ENCODE measurements at places on chromosomes 16 and 17. TPM values are rescaled to one million over a fixed set of nuclear protein-coding genes. Genes with fewer than 3 reads are reported as not detected.

DNA sequence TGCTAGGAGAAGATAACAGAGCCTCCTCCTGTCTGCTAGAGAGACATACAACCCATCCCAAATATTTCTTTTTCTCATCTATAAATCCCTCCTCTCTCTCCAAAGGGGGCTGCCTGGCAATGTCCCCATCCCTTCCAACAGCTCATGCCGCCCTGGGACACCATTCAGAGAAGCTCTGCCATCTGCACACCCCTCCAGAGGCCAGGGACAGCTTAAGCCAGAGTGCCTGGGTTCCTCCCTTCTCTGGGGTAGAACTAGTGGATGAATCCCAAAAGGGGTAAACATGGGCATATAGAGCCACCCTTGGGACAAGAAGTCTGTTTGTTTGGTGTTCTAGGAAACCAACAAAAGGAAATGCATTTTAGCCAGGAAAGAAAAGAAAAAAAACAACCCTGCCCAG is 2.6 kb upstream of the LPO start:
- H3K4me1 ChIP-seq = no peaks in the 10 kb centered on the region
- no peak overlapping the region for H3K4me3 ChIP-seq
- H3K36me3 ChIP-seq = no peaks in the 10 kb centered on the region
- no peaks in the 10 kb centered on the region for H3K27me3 ChIP-seq

- no peaks in the 10 kb centered on the region for H3K4me1 ChIP-seq
- H3K4me3 ChIP-seq = no peak overlapping the region
- H3K27ac ChIP-seq = no peak overlapping the region
- no peaks in the 10 kb centered on the region for H3K36me3 ChIP-seq
- no peaks in the 10 kb centered on the region for H3K27me3 ChIP-seq
Observed at GRCh38 chr16:83940630-83941378, 12.2 kb upstream of the OSGIN1 start.

- no peak overlapping the region for H3K4me3 ChIP-seq
- DNase-seq = no peak
- peaks cover 19% of the 10 kb centered on the region for H3K4me1 ChIP-seq
- peaks cover 19% of the 10 kb centered on the region for H3K27me3 ChIP-seq
Observed at GRCh38 chr16:89074803-89075688, 18.6 kb upstream of the ACSF3 start.

- DNase-seq = peak; percentile 93
- H3K4me1 ChIP-seq = peaks cover 5% of the 10 kb centered on the region
- H3K36me3 ChIP-seq = no peaks in the 10 kb centered on the region
Observed at GRCh38 chr17:7922845-7923628, 6.6 kb downstream of the KCNAB3 start.

DNA sequence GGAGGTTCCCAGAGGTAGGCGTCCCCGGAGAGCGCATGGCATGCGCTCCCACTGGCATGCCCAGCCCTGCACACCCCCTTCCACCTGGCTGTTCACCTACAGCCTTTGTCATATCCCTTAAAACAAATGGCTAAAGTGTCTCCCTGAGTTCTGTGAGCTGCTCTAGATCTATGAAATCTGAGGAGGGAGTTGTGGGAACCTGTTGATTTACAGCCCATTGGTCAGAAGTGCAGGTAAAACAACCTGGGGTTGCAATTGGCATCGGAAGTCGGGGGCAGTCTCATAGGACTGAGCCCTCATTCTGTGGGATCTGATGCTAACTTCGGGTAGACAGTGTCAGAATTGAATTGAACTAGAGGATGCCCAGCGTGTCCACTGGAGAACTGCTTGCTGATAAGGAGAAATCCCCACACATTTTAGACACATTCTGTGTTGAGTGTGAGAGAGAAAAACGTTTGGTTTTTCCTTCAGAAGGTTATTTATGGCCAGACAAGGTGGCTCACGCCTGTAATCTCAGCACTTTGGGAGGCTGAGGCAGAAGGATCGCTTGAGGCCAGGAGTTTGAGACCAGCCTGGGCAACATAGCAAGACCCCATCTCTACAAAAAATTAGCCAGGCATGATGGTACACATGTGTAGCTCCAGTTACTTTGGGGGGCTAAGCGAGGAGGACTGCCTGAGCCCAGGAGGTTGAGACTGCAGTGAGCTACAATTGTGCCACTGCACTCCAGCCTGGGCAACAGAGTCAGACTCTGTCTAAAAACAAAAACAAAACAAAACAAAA is 22.1 kb upstream of the GSG1L start:
- no peak overlapping the region for H3K27ac ChIP-seq
- no peaks in the 10 kb centered on the region for H3K4me1 ChIP-seq
- H3K36me3 ChIP-seq = no peaks in the 10 kb centered on the region
- H3K27me3 ChIP-seq = no peaks in the 10 kb centered on the region
- no peak overlapping the region for H3K4me3 ChIP-seq
- DNase-seq = no peak

GRCh38 chr17:27449988-27450387 is 6.3 kb upstream of the KSR1 start:
- DNase-seq = no peak
- H3K27me3 ChIP-seq = no peaks in the 10 kb centered on the region
- H3K4me3 ChIP-seq = no peak overlapping the region
- no peaks in the 10 kb centered on the region for H3K36me3 ChIP-seq
- H3K4me1 ChIP-seq = no peaks in the 10 kb centered on the region

DNA sequence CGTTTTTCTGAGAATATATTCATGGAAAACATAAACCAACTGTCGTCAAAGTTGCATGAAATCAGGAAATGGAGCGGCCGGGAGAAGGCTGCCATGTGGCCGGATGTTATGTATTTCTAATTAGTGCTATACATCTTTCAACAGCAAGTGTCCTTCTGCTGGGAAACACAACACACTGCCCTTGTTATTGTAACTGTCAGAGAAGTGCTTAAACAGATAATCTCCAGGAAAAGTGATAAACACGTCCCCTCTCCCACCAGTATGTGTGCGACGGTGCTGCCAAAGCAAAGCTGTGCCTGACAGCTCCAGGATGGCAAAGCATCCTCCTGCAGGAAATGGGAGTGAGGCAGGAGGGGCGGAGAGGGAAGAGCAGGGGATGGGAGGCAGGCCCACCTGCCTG is 111.8 kb downstream of the SMG6 start:
- no peak overlapping the region for H3K4me3 ChIP-seq
- DNase-seq = no peak
- peaks cover 8% of the 10 kb centered on the region for H3K36me3 ChIP-seq
- H3K27me3 ChIP-seq = no peaks in the 10 kb centered on the region

- peaks cover 54% of the 10 kb centered on the region for H3K4me1 ChIP-seq
- H3K27ac ChIP-seq = peak overlapping the region; percentile 55
- no peak overlapping the region for H3K4me3 ChIP-seq
- no peak for DNase-seq
- no peaks in the 10 kb centered on the region for H3K36me3 ChIP-seq
Observed at GRCh38 chr17:49342575-49342936, 19.5 kb downstream of the ZNF652 start.

GRCh38 chr16:8096211-8096610 is 494.1 kb downstream of the TMEM114 start:
- no peaks in the 10 kb centered on the region for H3K36me3 ChIP-seq
- no peaks in the 10 kb centered on the region for H3K4me1 ChIP-seq
- no peak overlapping the region for H3K4me3 ChIP-seq
- no peak overlapping the region for H3K27ac ChIP-seq

GRCh38 chr17:42177684-42178083 is 3.3 kb downstream of the KCNH4 start:
- peaks cover 14% of the 10 kb centered on the region for H3K4me1 ChIP-seq
- H3K27me3 ChIP-seq = peaks cover 41% of the 10 kb centered on the region
- H3K27ac ChIP-seq = no peak overlapping the region
- no peaks in the 10 kb centered on the region for H3K36me3 ChIP-seq
- no peak for DNase-seq
- no peak overlapping the region for H3K4me3 ChIP-seq

GRCh38 chr17:35930211-35931065 is at the start of gene RDM1:
Gene RDM1, minus strand, starts transcription at chr17:35930773. Its CDS starts 46 bp downstream, at chr17:35930727.
- no peak for DNase-seq
- peak within 1 kb of the TSS; percentile 8 for H3K4me3 ChIP-seq
- H3K27me3 ChIP-seq = peaks cover 27% of the 10 kb centered on the region
- no peak within 1 kb of the TSS for H3K27ac ChIP-seq
- no peaks in the 10 kb centered on the region for H3K36me3 ChIP-seq

DNA sequence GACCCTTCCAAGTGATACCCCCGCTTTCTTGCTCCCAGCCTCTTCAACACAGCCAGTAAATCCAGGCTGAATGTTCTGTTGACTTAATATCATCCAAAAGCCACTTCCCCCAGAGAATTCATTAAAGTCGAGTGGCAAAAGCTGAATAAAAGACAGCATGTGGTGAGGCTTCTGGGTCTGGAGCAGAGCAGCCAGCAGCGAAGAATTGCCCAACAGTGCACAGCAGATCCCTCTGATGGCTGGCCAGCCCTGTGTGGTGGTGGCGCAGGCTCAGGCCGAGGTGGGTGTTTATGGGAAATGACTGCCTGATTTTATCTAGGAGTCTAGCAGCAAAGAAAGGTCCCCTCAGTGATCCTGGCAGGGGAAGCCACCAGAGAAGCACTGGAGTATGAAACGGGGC is 30.3 kb upstream of the RCVRN start:
- no peak overlapping the region for H3K27ac ChIP-seq
- H3K4me1 ChIP-seq = peaks cover 8% of the 10 kb centered on the region
- H3K4me3 ChIP-seq = no peak overlapping the region
- no peaks in the 10 kb centered on the region for H3K27me3 ChIP-seq

DNA sequence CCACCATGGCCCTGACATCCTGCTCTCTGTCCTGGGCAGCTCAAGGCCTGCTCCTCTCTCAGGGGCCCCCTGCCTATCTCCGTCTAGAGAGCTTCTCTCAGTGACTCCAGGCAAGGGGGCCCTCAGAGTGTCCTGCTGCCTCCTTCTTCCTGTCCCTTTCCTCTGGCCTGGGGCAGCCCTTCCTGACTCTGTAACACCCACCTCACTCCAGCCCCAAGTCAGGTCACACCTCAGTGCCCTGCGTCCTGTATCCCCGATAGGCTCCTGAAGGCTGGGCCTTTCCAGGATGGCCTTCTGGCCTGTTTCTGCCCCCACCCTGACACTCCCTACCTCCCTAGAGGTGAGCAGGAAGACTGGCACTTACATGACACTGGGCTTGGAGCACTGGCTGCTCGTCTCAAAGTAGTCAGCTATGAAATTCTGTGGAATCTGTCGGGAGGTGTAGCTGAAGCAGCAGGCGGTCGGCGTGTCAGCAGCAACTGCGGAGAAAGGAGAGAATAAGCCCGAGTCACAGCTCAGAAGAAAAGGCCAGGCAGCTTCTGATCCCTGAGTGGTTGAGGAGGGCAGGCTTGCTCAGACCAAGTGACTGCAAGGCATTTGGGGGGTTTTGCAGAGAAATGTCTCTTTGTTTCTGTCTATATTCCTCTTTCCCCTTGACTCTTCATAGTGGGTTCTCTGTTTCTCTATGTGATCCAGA is 976 bp downstream of the CCL3L1 start:
- H3K27me3 ChIP-seq = no peaks in the 10 kb centered on the region
- no peak overlapping the region for H3K27ac ChIP-seq
- H3K4me3 ChIP-seq = no peak overlapping the region
- no peaks in the 10 kb centered on the region for H3K4me1 ChIP-seq

DNA sequence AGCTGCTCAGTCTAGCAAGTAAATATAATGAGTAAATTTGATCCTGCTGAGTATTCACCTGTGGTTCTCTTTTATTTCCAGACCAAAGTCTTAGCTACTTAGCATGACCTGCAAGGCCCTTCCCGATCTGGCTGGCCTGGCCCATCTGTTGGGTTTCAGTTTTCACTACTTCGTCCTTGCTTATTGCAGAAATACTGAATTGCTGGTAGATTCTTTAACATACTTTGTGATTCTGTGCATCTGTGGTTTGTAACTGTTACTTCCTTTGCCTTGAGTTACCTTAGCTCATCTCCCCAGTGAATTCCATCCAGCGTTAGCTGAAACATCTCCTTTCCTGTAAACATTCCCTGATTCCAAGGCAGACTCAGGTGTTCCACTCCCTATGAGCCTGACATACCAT is 131.1 kb downstream of the PHKB start:
- H3K4me3 ChIP-seq = no peak overlapping the region
- H3K27me3 ChIP-seq = no peaks in the 10 kb centered on the region
- no peaks in the 10 kb centered on the region for H3K4me1 ChIP-seq
- peaks cover 27% of the 10 kb centered on the region for H3K36me3 ChIP-seq

GRCh38 chr17:78130437-78131101 is at the start of gene TMC8:
Gene TMC8, plus strand, starts transcription at chr17:78130771. Its CDS starts 818 bp downstream, at chr17:78131589.
- H3K4me1 ChIP-seq = peaks cover 43% of the 10 kb centered on the region
- peak within 1 kb of the TSS; percentile 34 for H3K27ac ChIP-seq
- H3K27me3 ChIP-seq = peaks cover 81% of the 10 kb centered on the region
- no peaks in the 10 kb centered on the region for H3K36me3 ChIP-seq

DNA sequence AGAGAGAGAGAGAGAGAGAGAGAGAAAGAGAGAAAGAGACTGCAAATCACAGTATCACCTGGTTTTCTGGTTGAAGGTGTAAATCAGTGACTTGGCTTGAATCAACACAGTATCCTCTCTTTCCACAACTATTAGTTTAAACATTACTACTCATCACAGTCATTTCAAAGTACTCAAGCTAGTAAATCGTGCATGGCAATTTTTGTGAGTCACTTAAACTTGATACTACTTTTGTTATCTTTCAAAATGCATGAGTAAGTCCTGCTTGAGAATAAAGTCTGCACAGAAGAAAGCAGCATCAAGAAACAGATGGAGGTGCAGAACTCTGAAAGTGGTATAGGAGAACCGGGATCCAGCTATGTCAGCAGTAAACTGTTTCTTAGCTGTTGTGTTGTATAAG is 535.4 kb downstream of the CDH8 start:
- no peaks in the 10 kb centered on the region for H3K27me3 ChIP-seq
- DNase-seq = no peak
- H3K4me3 ChIP-seq = no peak overlapping the region
- no peaks in the 10 kb centered on the region for H3K36me3 ChIP-seq

DNA sequence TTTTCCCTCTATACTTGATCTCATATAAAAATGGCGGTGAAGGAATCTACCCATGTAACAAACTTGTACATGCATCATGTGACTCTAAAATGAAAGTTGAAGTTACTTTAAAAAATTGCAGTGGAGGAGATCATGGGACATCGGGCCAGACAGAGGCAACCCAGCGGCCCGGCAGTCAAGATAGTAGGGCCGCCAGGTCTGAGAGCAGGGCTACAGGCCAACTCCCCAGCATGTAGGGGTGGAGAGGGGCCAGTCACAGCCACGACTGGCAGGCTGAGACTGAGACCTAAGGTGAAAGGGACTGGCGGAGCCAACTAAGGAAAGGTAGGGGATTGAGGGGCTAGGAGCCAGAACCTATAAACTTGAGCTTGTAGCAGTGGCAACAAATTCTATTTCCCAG is 150.9 kb downstream of the MAP2K6 start:
- no peaks in the 10 kb centered on the region for H3K27me3 ChIP-seq
- H3K4me3 ChIP-seq = no peak overlapping the region
- no peaks in the 10 kb centered on the region for H3K4me1 ChIP-seq

- H3K4me1 ChIP-seq = peaks cover 5% of the 10 kb centered on the region
- no peak for DNase-seq
- peak overlapping the region; percentile 72 for H3K4me3 ChIP-seq
- no peaks in the 10 kb centered on the region for H3K36me3 ChIP-seq
Observed at GRCh38 chr16:58393138-58393504, 850 bp downstream of the GINS3 start.

Gene PARD6A
- total RNA-seq = 12.8 TPM

Gene PITPNM3
- 4.3 TPM for total RNA-seq

Gene TEKT1
- total RNA-seq = not detected

Gene MT3
- not detected for total RNA-seq

Gene SPATA32
- total RNA-seq = not detected

Gene CCL17
- not detected for total RNA-seq

Gene ITGAD
- not detected for total RNA-seq

Gene NEUROD2
- total RNA-seq = not detected

Gene OR2C1
- total RNA-seq = 0.55 TPM

Gene GPRC5C
- total RNA-seq = 16.9 TPM

Gene CCDC154
- not detected for total RNA-seq
